ENCODE measurements at places on chromosomes 11 and 22. TPM values are rescaled to one million over a fixed set of nuclear protein-coding genes. Genes with fewer than 3 reads are reported as not detected.

Gene RASSF7
- 60.0 TPM for total RNA-seq

Gene SPDYC
- total RNA-seq: not detected

Gene ANO9
- total RNA-seq: 7.7 TPM

Gene MS4A12
- not detected for total RNA-seq

Gene LRRN4CL
- under 0.01 TPM for total RNA-seq

Gene LRP4
- total RNA-seq: 8.3 TPM

Gene SULT4A1
- total RNA-seq: not detected

Gene XPNPEP3
- total RNA-seq: 4.6 TPM

Gene BACE1
- 6.0 TPM for total RNA-seq

Gene KIF18A
- 1.7 TPM for total RNA-seq

Gene RASSF10
- 1.5 TPM for total RNA-seq

Gene MMP8
- 0.24 TPM for total RNA-seq

Gene NCF4
- not detected for total RNA-seq

Gene LRRC4C
- total RNA-seq: not detected

Gene RIMBP3B
- not detected for total RNA-seq

Gene LMNTD2
- total RNA-seq: 3.2 TPM

Gene SHANK3
- 1.5 TPM for total RNA-seq

Gene PNPLA3
- 3.0 TPM for total RNA-seq

Gene PRAME
- total RNA-seq: not detected

Gene SYTL2
- total RNA-seq: 11.1 TPM

Gene SERPING1
- total RNA-seq: 2.9 TPM

Gene ZNF280B
- total RNA-seq: 0.21 TPM

Gene SMTNL1
- total RNA-seq: not detected

Gene HORMAD2
- total RNA-seq: not detected

Gene SLC16A8
- 0.24 TPM for total RNA-seq

Gene HTR3A
- total RNA-seq: not detected

Gene AGBL2
- 0.48 TPM for total RNA-seq

Gene TRIM48
- total RNA-seq: not detected

Gene APOBEC3G
- 9.6 TPM for total RNA-seq

Gene MUC6
- not detected for total RNA-seq

Gene DDI1
- total RNA-seq: not detected

Gene GGTLC2
- total RNA-seq: not detected

Gene CALCA
- total RNA-seq: not detected

Gene MOGAT2
- not detected for total RNA-seq

Gene VPREB1
- total RNA-seq: not detected
